Right renal pelvis (tissue), 4 donors: ENCODE measurements at places on chromosomes 2 and 18.

DNA sequence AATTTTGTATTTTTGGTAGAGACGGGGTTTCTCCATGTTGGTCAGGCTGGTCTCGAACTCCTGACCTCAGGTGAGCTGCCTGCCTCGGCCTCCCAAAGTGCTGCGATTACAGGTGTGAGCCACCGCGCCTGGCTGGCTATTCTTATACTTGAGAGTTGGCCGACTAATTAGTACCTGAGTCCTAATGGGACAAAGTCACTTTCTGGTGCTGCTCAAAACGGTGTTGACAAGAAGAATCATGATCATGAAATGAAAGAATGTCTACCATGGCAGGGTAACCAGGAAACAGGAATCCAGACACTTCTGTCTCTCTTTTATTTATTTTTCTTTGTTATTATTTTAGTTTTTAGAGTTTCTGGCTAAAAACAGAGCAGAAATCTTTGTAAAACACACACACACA, 54.7 kb upstream of the RAB6D start:
- no peak for DNase-seq

GRCh38 chr2:52934323-52934898, 833.2 kb upstream of the CHAC2 start:
- no peak for DNase-seq

GRCh38 chr18:76823587-76824011, 1.2 kb downstream of the ZNF236 start:
- no peak for DNase-seq

DNA sequence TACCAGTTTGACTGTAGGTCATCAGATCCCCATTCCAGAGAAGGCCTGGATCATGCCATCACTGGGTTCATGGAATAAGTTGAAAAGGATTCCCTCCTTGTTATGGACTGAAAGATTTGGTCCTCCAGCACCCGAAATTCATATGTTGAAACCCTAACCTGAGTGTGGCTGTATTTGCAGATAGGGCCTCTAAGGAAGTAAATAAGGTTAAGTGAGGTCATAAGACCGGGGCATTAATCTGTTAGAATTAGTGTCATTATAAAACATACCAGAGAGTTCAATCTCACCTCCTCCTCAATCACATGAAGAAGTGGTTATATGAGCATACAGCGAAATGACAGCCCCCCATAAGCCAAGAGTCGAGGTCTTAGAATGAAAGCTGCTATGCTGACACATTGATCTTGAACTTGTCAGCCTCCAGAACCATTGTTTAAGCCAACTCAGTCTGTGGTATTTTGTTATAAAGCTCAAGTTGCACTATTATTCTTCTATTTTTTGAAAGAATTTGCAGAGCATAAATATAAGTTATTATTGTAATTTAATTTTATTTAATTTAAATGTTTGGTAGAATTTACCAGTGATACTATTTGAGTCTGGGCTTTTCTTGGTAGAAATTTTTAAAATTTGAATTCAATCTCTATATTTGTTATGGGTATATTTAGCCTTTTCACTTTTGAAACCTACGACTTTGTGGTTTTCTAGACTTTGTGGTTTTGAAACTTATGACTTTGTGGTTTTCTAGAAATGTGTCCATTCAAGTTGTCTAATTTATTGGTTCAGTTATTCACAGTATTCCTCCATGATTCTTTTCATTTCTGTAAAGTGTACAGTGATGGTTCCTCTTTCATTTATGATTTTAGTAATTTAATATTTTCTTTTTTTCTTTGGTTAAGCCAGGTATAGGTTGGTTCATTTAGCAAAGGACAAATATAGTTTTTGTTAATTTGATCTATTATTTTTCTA, 1206.7 kb upstream of the CDH2 start:
- DNase-seq = no peak

DNA sequence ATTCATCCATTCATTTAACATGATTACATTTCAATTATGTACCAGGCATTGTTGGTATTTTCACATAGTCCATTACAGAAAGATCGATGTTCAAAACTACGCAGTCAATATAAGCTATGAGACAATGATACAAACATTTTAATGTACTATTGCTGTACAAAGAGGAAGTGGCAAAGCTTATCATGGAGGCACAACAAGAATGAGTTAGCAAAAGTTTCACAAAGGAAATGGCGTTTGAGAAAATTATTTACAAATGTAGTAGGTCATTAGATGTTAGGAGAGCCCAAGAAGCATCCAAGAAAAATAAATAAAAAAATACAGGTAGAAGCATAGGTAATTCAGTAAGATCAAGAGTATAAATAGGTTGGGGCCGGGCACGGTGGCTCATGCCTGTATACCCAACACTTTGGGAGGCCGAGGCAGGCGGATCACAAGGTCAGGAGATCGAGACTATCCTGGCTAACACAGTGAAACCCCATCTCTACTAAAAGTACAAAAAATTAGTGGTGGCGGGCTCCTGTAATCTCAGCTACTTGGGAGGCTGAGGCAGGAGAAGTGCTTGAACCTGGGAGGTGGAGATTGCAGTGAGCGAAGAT, 1730.8 kb upstream of the CELF4 start:
- no peak for DNase-seq

GRCh38 chr2:232647261-232647660, 13.9 kb downstream of the EFHD1 start:
- no peak for DNase-seq

GRCh38 chr2:132267105-132267497, 105.3 kb upstream of the ANKRD30BL start:
- DNase-seq = no peak

DNA sequence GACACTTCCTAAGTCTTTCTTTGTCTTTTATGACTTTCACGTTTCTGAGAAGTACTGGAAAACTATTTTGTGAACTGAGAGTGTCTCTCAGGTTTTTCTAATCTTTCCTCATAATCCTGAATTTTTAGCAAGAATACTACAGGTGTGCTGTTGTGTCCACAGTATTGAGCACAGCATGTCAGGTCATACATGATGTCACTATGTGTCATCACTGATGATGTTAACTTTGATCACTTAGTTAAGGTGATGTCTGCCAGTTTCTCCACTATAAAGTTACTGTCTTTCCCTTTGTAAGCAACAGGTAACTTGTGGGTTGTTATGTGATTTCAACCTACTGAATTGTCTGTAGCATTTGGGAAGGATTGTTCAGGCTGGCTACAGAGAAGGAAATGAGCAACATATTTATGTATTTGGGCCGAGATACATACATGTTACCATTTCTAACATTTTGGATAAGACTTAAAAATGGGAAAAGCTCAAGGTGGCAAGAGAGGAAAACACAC, 11.1 kb downstream of the MATN3 start:
- DNase-seq = no peak

DNA sequence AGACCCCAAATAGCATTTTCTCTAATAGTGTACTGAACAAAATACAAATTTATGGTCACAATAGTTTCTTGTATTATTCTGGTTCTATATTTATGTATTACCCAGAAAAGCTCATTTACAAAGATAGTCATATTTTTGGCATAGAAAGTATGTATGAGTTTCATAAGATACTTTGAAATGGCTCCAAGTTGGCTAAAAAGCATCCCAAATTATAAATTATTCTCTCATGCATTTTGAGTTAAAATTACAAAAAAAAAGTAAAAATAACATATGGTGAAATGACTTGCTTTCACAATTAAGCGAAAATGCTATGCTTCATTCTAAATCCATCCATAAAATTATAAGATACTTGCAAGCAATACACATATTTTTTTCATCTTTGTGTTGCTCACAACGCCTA, 530.7 kb downstream of the ZNF804A start:
- DNase-seq = no peak

GRCh38 chr2:161063946-161064306, 96.3 kb upstream of the TANK start:
- DNase-seq = no peak

DNA sequence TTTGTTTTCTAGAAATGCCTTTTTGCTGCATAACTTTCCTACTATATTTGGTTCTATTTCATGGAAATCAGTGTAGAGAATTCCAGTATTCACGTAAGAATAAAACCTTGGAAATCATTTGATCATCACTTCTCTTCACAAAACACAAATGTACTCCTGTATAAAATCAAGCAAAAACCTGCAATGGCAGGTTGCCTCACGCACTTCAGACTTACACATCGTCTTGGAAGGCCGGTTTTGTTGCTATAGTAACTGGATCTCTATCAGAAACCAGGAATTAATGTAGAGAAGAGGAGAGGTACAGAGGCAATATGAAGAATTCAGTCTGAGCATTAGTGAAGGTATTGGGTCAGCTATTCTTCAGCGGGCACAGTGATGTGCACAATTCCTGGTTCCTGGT, 370.7 kb upstream of the CYRIA start:
- no peak for DNase-seq

DNA sequence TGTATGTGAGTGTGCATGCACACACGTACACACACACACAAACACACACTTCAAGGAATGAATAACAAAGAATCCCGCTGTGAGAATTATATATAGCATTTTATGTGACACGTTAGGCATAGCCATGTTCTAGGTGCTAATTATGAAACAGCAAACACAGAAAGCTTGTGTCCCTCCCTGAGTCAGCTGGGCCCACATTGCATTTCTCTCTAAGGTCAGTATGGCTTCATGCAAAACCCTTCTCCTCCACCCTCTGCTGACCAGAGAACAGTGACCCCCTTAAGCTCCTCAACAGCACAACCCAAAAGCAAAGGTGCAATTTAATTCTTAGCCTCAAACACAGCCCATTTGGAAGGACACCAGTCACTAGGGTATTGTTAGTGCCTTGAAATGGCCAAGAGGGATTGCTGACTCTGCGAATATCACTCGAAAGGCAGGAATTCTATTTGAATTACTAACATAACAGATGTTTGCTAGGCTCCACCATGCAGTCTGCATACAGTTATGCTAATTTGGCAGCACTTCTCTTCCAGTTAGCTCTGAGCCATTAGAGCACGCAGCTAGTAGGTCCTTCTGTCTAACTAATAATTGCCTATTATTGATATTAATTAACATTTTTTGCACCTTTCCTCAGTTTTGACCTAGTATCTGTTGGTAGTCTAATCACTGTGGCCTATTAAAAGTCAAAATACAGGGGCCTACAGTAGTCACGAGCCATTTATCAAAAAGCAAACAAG, 149.0 kb downstream of the LNPK start:
- DNase-seq = no peak

GRCh38 chr2:77387324-77387723, 134.9 kb downstream of the LRRTM4 start:
- no peak for DNase-seq

DNA sequence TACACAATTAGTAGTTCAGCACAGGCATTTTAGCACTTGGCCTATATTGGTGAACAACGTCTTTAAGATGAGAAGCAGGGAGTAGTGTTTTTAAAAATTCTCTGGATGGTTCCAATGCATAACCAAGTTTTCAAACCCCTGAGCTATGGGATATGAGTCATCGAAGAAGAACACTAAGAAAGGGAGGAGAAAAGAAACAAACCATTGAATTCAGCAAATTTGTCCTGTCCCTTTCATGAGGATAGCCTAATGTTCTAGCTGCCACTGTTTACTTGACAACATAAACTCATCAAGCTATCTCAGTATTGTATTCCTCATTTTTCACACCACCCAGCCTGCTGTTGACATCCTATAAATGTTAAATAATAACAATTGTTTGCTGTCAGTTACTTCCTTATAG, 158.0 kb downstream of the BARD1 start:
- DNase-seq = no peak

GRCh38 chr2:43538034-43538670, 57.7 kb downstream of the THADA start:
- no peak for DNase-seq

DNA sequence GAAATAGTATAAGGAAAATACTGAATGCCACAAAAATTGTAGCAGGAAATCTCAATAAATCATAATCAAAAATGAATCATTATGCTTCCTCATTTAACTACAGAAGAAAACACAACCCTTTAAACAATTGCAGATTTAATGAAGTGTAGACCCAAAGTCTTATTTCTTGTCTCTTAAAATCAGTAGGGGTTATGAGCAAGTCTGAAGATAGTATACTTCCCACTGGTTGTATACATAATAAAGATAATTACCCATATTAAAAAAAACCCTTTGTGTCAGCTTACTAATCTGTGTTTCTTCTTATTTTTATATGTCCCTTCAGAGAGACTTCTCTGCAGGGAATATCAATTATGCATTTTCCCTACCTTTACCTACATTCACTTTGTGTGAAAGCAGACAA, 504.7 kb downstream of the ERBB4 start:
- no peak for DNase-seq

- no peak for DNase-seq
Measured at GRCh38 chr2:187877391-187877790, 323.2 kb upstream of the TFPI start.

DNA sequence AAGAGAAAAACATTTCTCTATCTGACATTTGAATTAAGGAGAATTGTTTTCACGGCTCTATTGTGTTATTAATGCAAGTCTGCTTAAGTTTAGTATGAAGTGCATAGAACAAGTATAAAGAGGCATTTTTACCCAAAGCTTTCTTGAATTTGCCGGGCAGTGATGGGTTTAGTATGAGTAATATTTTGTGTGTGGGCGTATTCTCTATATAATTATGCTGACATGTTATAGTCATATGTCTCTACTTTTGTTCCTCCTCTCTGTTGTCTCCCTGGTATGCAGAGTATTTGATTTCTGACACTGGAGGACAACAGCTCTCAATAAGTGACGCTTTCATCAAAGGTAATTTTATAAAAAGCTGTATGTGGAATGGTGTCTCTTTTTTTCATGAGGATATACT, 45.9 kb downstream of the PIKFYVE start:
- DNase-seq = no peak

DNA sequence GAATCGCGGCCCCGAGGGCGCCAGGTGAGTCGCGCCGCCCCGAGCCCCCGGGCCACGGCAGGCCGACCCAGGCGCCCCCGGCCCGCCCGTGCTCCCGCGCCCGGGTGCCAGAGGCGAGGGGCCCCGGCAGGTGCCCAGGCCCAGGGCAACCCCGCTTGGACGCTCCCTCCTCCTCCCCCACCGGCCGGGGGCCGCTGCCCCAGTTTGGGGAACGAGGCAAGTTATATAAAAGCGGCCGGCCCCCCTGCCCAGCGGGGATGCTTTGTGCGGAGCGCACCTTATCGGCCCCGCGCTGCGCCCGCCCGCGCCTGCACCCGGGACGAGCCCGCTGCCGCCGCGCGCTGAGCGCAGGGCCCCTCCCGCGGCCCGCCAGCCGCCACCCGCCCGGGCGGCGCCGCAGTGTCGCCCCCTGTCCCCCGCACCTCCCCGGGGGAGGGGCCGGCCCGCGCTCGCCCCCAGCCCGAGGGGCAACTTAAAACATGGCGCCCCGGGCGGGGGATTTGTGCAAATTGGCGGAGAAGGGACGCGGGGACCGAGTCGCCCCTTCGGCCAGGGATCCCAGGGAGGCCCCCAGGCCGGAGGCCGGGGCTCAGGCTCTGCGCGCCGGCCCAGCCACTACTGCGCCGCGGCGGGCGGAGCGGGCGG, 639 bp downstream of the EPB41L3 start:
- DNase-seq = no peak
